Posterior cingulate gyrus (tissue), 11 donors: ENCODE measurements at places on chromosomes 7 and 10.

- no peak for DNase-seq
Observed at GRCh38 chr10:49518982-49519578, 19.8 kb downstream of the ERCC6 start.

DNA sequence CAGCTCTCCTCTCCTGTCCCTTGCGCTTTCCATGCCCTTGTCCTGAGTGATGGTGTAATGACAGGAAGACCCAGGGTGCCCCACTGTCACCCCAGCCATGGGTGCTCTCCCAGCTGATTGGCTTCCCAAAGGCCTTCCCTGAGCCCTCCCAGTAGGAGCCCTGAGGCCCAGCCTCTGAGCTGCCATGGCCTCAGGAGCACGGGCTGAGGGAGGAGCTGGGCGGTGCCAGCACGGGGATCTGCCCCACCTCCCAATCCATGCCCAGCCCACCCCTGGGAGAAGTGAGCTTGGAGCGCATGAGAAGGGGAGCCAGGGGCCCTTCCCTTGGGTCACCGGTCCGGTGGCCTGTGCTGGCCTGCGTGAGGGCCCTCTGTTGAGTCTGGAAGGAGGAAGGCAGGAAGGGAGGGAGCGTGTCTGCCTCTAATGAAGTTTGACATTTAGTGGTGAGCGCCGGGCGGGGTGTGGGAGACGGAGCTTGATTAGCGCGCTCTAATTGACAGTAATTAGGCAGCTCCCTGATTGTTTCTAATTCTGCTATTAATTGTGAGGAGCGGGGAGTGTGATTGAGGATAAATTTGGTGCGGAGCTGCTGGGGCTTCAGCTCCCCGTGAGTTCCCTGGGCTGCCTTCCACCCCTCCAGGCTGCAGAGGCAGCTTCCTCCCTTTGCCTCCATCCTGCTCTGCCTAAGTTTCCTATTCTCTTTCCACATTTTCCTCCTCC lies 28.3 kb downstream of the GBX1 start:
- DNase-seq = no peak

- no peak for DNase-seq
Observed at GRCh38 chr7:102319671-102320070, 33.0 kb downstream of the SH2B2 start.

- no peak for DNase-seq
Observed at GRCh38 chr7:18829858-18830285, 287.6 kb downstream of the TWIST1 start.

GRCh38 chr7:129859183-129859582 lies 93.6 kb downstream of the UBE2H start:
- DNase-seq = no peak

GRCh38 chr7:135811506-135811905 lies 62.9 kb upstream of the FAM180A start:
- DNase-seq = no peak

- no peak for DNase-seq
Observed at GRCh38 chr7:112540839-112541577, 60.2 kb downstream of the LSMEM1 start.

- DNase-seq = no peak
Observed at GRCh38 chr10:11193001-11193551, 175.4 kb downstream of the CELF2 start.

DNA sequence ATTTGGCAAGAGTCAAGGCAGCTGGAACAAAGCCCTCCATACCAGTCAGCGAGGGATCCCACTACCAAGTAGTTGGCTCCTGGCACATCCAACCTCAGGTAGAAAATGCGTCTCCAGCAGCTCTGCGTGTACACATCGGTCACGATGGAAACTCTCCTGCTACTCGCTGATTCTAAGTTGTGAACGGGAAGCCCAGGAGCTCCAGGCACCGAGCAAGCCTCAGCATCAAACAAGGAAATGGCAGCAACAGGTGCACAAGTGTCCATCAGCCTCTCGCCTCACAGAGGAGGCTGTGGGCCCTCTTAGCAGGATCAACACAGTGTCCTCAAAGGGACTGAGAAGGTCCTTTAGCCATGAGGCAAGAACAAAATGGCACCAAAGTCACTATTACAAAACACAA lies 127.0 kb downstream of the TCERG1L start:
- no peak for DNase-seq

- no peak for DNase-seq
Observed at GRCh38 chr10:71300555-71301370, 18.3 kb upstream of the SLC29A3 start.

DNA sequence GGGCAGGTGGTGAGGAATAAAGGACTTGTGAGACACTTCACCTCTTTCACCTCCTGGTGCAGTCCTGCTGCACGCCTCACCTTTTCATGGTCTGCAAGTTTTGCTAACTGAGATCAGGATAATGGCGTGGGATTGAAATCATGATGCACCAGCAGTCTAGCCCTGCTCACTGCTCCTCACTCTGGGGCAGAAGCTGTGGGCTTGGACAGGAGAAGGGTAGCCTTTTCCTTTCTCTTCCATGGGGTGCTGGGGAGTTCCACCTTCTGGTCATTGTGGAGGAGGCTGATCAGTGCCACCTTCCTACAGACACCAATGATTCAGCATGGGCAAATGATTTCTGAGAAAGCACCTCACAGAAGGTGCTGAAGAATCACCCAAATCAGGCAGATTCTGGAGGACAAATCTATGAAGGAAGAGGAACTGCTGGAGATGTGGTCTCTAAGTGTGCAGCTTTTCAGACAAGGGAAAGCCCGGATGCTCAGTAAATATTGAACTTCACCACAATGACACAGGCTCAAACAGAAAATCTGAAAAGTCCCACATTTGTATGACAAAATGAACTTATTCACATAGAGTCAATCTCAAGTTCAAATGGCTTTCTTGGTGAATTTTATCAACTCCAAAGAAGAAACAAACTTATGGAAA lies 19.7 kb downstream of the MBL2 start:
- DNase-seq = no peak

GRCh38 chr10:15334650-15335323 lies 36.3 kb downstream of the FAM171A1 start:
- DNase-seq = no peak

DNA sequence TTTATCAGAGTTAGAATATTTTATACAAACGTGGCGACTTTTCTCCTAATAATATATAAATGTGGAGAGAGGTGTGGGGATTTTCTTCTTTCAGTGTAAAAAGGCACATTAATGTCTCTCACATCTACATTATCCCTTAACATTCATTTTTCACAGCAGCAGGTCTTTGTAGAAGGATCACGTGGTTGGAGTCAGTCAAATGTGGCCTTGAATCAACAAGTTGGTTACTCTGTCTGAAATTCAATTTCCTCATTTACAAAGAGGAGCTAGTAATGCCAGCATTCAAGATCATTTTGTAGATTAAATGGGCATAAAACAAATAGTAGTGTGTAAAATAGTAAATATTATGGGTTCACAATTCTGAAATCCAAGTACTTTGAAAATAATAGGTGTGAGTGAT lies 183.1 kb upstream of the SEMA3E start:
- DNase-seq = no peak

- DNase-seq = no peak
Observed at GRCh38 chr7:14275356-14275755, 285.9 kb upstream of the ETV1 start.

GRCh38 chr7:46663025-46663424 lies 742.0 kb upstream of the IGFBP3 start:
- DNase-seq = no peak

DNA sequence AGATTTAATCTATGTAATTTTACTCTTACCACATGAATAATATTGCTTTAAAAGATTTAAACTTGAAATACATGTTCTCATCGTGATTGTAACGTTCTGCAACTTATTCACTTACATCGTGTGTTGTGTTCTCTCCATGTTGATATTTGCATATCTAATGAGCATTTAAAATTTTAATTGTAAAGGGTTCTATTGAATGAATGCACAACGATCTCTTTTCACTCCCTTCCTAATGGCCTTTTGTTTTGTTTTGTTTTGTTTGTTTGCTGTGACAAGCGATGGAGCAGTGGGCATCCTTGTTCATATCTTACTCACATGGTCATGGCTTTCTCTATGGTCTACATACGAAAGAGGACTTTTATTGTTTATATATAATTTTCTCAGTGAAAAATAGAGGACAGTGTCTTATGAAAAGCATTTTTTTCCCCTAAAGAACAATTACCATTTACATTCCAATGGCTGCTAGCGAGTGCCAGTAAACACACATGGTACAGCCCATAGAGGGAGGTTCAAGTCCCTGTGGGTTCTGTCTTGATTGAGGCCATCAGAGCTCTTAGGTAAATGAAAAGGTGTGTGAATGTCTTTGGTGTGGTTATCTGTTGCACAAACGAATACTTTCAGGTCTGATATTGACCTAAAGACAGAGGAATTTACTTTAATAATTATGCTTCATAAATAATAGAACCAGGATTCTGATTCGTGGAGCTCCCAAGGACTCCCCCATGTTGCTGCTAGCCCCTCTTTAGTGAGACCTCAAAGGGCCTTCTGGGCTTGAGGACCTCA lies 32.4 kb downstream of the BTBD16 start:
- DNase-seq = no peak

DNA sequence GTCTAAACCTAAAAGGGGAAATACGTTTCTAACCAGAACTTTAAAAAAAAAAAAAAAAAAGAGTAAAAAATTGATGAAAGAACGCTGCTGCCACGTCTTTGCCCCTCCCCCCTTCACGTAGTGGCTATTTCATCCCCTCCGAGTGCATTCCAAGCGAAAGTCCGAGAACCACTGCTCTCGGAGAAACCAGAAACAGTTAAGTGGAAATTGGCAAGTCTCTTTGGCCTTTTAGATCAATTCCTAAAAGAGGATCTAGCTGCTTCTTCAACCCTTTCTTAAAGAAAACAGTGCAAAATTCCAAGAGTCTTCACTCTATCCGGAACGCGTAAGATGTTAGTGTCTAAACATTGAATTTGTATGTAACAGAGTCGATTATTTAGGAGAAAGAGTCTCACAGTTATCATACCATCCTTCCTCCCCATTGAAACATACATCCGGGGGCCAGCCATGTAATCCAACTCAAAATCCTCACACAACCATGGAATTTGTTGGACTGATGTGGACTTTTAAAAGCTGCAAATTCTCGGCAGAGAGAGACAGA lies 1.1 kb downstream of the P4HA1 start:
- no peak for DNase-seq

GRCh38 chr7:67588631-67589030 lies 592.0 kb downstream of the TYW1 start:
- DNase-seq = no peak

DNA sequence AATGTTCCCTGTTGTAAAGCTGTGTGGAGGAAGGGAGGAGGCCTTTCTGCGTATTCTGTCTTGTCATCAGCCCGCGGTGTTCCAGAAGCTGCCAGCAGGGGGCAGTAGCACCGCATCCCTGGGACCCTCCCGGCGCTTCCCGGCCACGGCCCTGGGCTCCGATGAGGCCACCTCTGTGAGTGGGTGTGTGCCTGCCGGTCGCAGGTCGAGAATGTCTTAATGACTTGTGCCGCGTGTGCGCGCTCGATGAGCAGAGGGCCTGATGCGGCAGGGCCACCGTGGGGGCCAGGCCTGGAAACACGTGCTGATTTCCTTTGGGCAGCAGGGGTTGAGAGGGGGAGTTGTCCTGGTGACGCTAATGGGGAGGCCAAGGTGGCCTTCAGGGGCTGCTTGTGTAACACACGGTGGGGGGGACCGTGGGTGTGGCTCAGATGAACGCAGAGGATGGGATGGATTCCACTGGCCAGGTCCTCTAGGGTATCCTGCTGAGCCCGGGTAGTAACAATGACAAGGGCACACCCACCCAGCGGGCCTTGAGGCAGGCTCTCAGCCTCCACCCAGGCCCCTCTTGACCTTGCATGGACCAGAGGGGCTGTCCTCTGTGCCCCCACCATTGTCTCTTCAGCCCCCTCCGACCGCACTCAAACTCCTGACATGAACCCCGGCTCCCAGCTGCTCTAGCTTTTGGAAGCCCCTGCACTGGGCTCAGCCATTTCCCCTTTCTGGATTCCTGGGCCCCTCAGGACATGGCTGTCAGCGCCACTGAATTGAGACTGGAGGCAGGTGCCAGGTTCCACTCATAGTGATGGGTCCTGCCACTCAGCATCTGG lies 135.9 kb upstream of the PODXL start:
- DNase-seq = peak; percentile 90

DNA sequence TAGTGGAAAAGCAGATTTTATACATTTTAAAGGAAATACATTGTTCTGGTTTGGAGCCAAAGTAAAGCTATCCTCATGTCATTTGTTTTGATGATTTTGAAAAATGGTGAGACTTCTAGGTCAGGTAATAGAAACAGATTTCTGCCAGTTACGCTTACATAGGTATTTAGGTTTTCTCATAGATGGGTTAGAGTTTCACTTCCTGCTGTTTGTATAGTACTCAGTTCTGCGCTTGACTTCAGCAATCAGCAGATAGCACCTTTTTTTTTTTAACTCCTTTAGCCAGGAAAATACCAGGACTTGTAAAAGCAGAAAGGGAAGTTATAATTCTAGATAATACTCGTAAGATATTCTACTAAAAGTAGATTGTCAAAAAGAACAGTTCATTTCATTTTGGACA lies 209.8 kb upstream of the POM121L12 start:
- DNase-seq = no peak

- no peak for DNase-seq
Observed at GRCh38 chr10:97511711-97512440, 13.2 kb downstream of the UBTD1 start.

GRCh38 chr10:123354521-123354920 lies 200.3 kb downstream of the BUB3 start:
- DNase-seq = no peak

GRCh38 chr7:80429181-80429580 lies 82.7 kb downstream of the GNAT3 start:
- DNase-seq = no peak

DNA sequence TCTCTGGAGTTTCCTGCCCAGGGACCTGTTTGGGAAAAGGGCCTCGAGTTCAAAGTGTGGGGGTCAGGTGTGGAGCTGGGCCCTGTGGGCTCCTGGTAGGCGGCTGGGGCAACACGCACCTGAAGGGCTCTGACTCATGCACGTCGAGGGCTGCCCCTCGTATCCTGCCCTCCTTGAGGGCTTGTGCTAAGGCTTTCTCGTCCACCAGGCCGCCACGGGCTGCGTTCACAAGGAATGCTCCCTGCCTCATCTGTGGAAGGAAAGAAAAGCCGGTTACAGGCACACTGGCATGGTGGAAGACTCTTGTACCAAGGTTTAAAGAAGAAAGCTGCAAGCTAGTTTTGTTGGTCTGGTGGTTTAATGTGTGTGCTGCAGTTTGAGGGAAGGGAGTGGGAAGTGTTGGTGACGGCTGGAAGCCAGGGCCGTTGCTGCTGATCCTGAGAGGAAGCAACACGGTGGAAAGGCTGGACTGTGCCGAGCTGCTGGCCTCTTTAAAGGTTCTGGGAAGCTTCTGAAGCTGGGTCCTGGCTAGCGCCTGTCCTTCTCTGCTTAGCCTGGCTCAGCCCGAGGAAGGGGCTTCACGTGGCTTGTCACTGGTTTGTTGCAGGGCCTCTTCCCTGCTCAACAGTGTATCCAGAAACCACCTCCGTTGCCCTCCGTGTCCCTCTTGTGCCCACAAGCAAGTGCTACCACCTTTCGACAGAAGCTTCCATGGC lies 52.0 kb downstream of the ZRANB1 start:
- DNase-seq = peak; percentile 92

- no peak for DNase-seq
Observed at GRCh38 chr10:128908099-128908498, 558.9 kb upstream of the MGMT start.
